GM04503 (cell line): ENCODE measurements at places on chromosomes 3 and 15.

GRCh38 chr3:194404365-194405140, 5.5 kb upstream of the GP5 start:
- no peak for DNase-seq

GRCh38 chr15:36899696-36900095, 200.7 kb downstream of the MEIS2 start:
- DNase-seq: no peak

- DNase-seq: no peak
Observed at GRCh38 chr3:146511402-146512134, 32.8 kb downstream of the PLSCR1 start.

DNA sequence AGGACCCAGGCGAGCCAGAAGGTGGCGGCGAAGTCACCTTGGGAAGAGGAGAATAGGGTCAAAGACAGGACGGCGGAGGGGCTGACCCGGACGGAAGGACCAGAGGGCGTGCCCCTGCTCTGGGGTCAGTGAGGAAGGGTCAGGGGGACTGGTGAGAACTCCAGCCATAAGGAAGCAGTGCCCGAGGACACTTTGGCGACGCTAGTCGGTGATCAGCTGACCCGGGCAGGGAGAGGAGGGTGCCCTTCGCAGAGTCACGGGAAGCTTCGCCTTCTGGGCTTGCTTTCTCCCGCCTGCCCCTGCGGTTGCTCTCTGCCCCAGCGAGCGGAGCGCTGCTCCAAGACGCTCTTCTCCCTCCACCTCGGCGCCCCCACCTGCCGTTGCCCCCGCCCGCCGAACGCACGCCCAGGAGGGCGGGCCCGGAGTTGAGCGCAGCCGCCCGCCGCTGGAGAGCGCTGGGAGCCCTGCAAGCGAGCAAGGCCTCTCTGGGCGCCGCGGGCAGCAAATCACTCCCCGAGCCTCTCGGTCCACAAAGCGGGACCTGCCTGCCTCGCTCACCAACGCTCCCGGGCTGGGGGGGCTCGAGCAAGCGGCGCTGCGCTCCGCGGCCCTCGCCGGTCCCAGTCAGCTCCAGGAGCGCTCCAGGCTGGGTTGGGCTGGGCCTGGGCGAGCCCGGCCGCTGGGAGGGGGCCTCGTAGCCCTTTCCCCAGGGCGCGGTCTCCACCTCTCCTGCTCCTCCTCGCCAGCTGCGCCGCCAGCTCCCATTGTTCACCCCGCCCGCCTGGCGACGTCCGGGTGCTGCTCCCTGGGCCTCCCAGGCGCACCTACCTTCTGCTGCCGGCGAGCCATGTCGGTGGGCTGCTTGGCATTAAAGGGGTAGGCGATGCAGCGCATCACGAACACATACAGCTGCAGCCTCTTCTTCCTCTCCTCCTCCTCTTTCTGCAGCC, 1.2 kb downstream of the CADPS start:
- no peak for DNase-seq

DNA sequence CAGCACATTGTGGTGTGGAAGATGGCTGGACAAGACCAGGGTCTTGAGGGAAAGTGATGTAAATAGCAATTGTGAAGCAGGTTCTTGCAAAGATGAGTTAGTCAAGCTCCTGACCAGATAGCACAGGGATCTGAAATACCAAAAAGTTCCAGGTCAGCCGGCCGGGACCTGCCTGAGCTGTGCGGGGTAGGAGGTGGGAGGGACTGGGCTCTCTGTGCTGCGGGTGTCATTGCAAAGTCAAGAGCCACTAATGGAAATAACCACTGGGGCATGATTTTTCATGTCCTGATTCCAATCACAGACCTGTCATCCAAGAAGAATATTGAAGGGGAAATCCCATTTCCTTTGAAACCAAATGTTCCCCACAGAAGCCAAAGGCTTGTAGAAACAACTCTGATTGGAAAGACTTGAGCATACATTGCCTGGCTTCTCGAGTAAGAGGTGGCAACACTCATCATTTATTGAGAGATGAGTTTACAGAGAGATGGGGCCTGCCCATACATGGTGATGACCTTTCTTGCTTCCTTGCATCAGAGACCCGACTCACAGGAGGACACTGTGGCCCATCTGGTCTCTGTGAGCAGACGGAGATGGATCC, 44.2 kb upstream of the KY start:
- DNase-seq: no peak

DNA sequence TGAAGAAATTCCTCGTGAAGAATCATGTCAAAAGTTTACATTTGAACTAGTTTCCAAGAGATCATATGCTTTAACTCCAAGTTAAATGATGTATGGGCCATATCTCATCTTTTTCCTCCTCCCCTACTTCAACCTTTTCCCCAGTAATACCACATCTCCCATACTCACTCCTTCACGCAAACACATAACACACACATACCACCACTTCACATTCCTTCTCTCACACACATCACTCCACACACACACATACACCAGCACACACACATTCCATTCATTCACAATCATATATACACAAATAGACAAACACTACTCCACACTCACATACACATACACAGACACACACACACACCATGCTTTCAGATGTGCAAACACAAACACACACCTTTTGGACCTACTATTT, 769.0 kb upstream of the NR2F2 start:
- DNase-seq: no peak

GRCh38 chr3:104832530-104832929, 534.2 kb upstream of the ALCAM start:
- DNase-seq: no peak

DNA sequence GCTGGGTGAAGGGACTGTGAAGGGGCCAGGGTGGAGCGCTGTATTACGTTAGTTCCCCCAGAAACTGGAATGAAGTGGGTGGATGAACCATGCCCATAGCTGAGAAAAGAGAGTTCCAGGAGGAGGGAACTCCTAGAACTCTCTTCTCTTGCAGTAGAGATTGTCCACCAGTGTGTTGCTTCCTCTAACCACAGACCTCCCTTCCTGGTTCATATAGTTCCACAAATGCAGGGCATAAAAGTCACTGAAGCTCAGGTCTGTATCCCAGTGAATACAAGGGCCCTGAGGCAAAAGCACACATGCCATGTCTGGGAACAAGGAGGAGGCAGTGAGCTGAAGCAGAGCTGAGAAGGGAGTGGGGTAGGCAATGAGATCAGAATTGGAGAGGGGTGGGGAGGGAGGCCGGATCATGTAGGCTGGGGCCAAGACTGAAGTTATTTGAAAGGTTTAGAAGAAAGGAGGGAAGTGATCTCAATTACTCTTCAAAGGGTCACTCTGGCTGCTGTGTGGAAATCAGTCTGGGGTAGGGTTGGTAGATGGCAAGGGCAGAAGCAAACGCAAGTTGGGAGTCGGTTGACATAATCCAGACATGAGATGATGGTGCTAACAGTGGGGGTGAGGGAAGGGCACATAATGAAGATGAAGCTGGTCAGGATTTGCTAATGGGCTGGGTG, 6.5 kb downstream of the A4GNT start:
- DNase-seq: no peak

DNA sequence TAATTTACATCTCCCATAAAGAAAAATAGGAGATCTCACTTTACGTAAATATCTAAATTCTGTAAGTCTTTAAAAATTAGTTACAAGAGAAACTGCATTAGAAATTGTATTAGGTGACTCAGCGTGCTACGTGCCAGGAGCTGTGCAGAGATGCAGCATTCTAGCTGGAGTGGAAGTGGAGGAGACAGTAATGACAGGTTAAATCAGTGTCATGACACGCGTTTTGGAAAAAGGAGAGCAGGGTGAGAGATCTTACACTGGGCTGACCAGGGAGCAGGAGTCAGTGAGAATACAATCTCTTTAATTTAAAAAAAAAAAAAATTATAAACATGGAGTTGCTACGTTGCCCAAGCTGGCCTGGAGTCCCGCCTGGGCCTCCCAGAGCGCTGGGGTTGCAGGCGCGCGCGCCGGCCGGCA, 635 bp downstream of the TUBGCP5 start:
- peak; percentile 16 for DNase-seq

GRCh38 chr15:69953051-69953450, 144.7 kb downstream of the TLE3 start:
- DNase-seq: no peak

DNA sequence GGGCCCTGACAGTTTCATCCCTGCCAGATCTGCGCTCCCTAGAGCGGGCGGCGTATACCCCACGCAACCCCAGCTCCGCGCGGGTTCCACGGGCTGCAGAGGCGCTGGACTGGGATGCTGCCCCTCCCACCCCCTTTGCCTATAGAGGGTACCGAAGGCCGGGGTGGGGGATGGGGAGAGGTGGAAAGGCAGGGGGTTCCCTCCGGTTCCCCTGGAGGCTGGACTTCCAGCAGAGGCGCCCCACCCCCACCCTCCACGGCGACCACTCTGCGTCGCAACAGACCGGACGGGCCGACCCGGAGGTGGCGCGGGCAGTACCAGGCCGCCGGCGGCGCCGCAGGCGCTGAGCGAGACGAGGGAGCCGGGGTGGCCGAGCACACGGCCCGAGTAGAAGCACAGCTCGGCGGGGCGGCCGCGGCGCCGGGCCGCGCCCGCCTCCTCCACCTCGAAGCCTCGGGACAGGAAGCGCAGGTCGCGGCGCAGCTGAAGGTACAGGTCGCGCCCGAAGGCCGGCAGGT, 995 bp downstream of the ADAMTS17 start:
- DNase-seq: no peak

DNA sequence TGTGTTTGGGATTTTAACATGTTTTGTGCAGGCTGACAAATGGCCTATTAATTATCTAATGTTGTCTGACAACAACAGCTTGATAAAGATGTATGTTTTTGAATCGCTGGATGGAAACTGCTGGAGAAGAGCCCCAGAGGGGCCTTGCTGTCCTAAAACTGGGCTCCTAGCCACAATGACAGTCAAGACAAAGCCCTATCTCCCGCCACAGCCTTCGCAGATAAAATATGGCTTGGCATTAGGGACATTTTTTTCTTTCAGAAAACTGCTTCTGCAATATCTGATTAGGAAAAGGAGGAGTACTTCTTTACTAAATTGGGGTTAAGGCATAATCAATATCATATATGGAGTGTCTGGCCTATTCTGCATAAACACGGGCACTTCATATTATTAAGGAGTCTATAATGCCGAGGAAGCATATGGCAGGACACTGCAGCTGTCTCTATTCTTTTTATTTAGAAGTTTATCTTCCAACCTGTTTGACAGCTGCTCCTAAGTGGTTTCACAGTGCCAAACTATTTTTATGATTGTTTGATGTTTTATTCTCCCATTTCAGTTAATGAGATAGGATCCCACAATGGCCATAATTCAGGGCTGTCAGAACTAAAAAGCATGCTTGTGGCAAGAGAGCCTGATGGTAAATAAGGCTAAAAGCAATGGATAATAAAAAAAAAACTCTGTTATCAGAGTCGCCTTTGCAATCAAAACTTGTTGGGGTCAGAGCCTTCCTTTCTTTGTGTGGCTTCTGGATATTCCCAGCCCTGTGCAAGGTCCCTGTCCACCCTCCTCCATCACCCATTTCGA, 210.1 kb downstream of the MECOM start:
- no peak for DNase-seq

DNA sequence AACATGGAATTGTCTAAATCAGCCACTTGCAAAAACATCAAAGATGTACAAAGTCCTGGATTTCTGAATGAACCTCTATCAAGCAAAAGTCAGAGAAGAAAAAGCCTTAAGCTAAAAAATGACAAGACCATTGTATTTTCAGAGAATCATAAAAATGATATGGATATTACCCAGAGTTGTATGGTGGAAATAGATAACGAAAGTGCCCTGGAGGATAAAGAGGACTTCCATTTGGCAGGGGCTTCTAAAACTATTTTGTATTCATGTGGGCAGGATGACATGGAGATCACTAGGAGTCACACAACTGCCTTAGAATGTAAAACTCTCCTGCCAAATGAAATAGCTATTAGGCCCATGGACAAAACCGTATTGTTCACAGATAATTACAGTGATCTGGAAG, 29.3 kb downstream of the KNL1 start:
- no peak for DNase-seq

DNA sequence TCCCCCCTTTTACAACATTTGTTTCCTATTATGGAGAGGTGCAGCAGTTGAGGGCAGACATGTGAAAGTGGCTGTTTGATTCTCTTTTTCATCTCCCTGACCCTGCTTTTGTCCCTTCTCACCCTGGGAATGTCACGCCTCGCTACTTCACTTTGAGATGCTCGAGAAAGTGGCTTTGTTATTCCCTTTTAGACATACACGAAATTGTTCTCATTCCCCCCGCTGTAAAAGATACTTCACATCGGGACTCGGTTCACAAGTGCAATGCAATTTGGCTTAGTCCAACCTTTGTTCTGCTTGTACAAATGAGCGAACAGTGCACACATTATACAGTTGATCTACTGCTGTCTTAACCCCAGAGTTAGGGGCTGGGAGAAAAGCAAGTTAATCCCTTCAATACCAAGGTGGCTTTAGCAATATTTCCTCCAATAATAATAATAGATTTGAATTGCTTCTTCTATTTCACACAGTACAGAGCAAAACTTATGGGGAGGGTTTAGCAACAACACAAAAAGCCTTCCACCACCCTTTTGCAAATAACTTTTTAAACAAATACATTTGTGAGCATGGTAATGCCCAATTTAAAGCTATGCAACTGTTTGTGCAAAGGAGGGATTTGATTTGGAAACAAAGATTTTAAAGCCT, 5.7 kb upstream of the FOXB1 start:
- DNase-seq: no peak

GRCh38 chr3:49460188-49460890, 9.7 kb upstream of the DAG1 start:
- DNase-seq: no peak

DNA sequence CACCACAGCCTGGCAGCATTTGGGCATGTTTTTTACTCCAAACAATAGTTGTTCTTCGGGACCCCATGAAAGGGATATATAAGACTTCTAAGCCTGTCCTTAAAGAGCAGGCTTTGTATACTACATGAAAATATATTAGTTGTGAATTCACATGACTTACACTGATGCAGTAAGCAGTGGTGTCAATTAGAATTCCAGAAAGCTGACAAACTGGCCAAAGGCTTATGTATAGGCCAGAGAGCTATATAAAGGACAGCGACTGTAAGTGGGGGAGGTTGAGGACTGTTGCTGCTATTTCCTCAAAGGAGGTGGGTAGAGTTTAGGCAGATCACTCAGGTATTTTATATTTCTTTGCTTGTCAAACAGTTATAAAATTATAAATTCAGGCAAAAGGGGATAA, 24.8 kb downstream of the KPNA4 start:
- no peak for DNase-seq

DNA sequence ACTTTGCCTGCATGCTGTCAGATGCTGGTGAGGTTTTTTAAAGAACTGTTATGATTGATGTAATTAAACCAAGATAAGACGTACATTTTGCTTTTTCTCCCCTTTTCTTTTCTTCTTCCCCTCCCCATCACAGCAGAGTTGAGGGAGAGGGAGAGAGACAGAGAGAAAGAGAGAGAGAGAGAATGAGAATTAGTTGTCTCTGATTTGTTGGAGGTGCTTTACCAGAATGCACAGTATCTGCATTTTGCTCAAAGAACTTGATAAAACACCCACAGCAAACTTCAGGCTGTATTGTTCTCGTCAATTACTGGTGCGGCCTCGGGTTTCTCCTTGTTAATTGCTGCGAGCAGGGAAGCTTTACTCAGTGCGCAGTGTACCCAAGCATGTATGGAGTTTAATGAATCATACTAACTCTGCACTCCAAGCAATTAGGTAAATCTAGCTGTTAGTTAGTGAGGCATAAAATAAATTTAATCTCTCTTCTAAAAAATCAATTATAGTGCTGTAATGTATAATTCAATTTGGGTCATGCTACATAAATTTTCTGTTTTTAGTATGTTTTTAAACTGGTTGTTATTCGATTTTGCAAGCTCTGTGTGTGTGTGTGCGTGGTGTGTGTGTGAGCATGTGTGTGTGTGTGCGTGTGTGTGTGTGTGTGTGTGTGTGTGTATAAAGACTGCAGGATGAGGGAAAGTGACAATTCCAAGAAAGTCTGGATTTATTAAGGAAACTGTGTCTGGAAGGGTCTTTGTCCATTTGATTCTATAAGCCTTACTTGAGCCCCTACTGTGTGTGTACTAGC, 273.4 kb downstream of the TLE3 start:
- DNase-seq: no peak
